CD8-positive, alpha-beta memory T cell (primary cell): ENCODE measurements at places on chromosomes 6 and 20. TPM values are rescaled to one million over a fixed set of nuclear protein-coding genes. Genes with fewer than 3 reads are reported as not detected.

The HRH3 gene
- not detected for total RNA-seq

The OXT gene
- total RNA-seq: 0.79 TPM

DNA sequence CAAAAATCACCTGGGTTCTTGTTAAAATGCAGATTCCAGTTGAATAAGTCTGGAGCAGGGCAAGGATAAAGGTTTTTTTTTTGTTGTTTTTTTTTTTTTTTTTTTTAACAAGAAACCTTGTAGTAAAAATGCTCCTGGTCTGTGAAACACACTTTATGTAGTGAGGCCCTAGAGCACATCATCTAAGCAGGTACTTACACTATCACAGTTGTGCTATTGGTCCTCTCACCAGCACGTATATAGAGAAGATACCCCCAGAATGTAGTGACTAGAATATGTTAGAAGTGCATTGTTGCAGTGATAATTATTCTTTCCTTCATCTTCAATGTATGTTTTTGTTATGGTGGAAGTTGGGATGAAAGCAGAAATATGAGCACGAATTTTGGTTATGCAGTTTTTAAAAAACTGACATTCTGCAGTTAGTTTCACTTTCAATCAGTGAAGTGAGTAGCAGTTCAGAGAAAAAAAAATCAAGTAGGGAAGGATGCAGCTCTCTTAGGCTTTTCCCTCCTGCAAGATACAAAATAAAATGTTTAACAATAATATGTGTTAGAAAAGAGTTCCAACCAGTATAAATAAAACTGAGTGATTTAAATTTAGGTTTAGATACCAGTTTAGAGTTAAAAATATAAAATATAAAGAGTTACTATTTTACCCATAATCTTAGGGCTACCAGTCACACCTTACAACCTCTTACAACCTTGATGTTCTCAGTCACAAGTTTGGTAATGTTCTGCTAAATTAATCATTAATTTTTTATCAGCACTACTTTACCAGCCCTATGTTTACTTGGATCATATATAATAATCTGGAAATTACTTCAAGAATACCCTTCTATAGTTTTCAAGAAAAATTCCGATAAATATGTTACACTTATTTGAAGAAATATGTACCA lies 9.2 kb upstream of the DEFB113 start:
- H3K4me1 ChIP-seq: no peaks in the 10 kb centered on the region
- H3K27ac ChIP-seq: no peak overlapping the region
- no peak for DNase-seq
- no peaks in the 10 kb centered on the region for H3K36me3 ChIP-seq
- no peak overlapping the region for H3K4me3 ChIP-seq
- no peaks in the 10 kb centered on the region for H3K27me3 ChIP-seq

- no peak for DNase-seq
- no peaks in the 10 kb centered on the region for H3K27me3 ChIP-seq
- no peak overlapping the region for H3K27ac ChIP-seq
- H3K4me1 ChIP-seq: no peaks in the 10 kb centered on the region
Measured at GRCh38 chr6:20746024-20746423, 211.8 kb downstream of the CDKAL1 start.
